ENCODE measurements at places on chromosomes 12 and 14. TPM values are rescaled to one million over a fixed set of nuclear protein-coding genes. Genes with fewer than 3 reads are reported as not detected.
A peak's percentile ranks its signal among the peaks of the same experiment; 100 is the strongest.

Gene PYGL
- total RNA-seq, result 8.3 TPM

- DNase-seq, result no peak
Observed at GRCh38 chr14:56292970-56293369, 174.8 kb downstream of the PELI2 start.

DNA sequence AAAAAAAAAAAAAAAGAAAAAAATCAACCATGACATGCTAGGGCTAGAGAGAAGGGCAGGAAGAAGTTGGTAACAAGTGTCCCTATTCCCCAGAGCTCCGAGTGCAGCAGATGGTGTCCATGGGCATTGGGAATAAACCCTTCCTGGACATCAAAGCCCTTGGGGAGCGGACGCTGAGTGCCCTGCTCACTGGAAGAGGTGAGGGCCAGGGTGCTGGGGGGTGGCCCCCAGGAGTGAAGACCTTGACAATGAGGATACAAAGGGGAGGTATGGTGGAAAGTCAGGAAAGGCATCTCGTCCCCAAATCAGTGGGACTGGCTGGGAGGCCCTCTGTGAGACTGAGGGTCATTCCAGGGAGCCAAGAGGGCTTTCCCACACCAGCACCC, 11.6 kb downstream of the ZNF219 start:
- no peak for DNase-seq

DNA sequence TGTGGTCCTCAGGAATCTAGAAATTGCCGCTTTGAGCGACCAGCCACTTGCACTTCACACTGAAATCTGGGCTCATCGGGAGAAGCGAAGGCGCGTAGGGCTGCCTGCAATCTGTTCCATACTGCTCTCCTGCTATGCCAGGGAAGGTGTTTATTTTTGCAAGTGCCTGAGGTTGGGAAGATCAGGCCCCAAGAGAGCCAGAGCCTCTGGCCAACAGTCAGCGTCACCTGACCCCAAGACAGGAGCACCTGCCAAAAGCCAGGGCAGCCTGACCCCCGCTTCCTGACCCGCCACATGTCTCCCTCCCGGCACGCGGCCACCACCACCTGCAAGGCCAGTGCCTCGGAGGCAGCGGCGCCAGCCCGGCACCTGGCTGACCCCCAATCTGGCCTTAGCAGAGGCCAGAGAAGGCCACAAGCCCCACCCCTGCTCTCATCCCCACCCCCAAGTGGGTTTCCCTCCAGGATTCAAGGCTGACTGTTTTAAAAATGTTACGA, 94.4 kb downstream of the CHGA start:
- peak; percentile 80 for DNase-seq

GRCh38 chr14:101819251-101819990, 57.9 kb downstream of the PPP2R5C start:
- no peak for DNase-seq
